ENCODE measurements at places on chromosomes 1 and 21. TPM values are rescaled to one million over a fixed set of nuclear protein-coding genes. Genes with fewer than 3 reads are reported as not detected.

CFHR5 gene
- not detected for total RNA-seq

RHCE gene
- 1.1 TPM for total RNA-seq

TTC39A gene
- total RNA-seq: not detected

CFH gene
- total RNA-seq: 373 TPM

SPRR2G gene
- total RNA-seq: not detected

KCNH1 gene
- total RNA-seq: not detected

ORC1 gene
- 0.34 TPM for total RNA-seq

LAMC2 gene
- total RNA-seq: 2.2 TPM

SHE gene
- total RNA-seq: 0.83 TPM

VCAM1 gene
- 18.8 TPM for total RNA-seq

SPATA46 gene
- total RNA-seq: not detected

MPC2 gene
- 34.5 TPM for total RNA-seq

SLAMF9 gene
- not detected for total RNA-seq

DRAXIN gene
- not detected for total RNA-seq

KRTAP13-2 gene
- not detected for total RNA-seq

GIPC2 gene
- 0.12 TPM for total RNA-seq

ACTA1 gene
- total RNA-seq: not detected

KIRREL1 gene
- 142 TPM for total RNA-seq
